ENCODE measurements at places on chromosomes 16 and 17. TPM values are rescaled to one million over a fixed set of nuclear protein-coding genes. Genes with fewer than 3 reads are reported as not detected.
A peak's percentile ranks its signal among the peaks of the same experiment; 100 is the strongest.

DNA sequence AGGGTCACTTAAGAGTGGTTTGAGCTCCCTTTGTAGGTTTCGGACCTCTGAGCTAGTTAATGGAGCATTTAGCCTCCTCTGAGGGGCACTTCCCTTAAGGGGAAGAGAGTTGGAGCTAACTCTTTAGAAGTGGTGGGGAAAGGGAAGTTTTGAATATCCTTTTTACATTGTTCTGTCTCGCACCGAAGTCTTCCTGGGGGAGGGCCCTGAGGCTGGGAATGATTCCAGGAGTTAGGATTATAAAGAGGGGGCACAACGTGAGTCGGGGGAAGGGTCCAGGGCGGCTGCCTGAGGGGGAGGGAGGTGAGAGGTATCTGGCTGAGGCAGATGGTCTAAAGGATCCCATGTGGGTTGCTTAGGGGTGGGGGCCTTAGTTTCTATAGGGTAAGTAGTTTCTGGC lies 32.3 kb downstream of the SEC14L1 start:
- peaks cover 5% of the 10 kb centered on the region for H3K4me1 ChIP-seq
- peaks cover 2% of the 10 kb centered on the region for H3K36me3 ChIP-seq
- H3K27me3 ChIP-seq: no peaks in the 10 kb centered on the region
- DNase-seq: no peak
- peak overlapping the region; percentile 36 for H3K27ac ChIP-seq

Gene PDILT
- total RNA-seq: not detected

Gene NPIPA1
- 146 TPM for total RNA-seq

DNA sequence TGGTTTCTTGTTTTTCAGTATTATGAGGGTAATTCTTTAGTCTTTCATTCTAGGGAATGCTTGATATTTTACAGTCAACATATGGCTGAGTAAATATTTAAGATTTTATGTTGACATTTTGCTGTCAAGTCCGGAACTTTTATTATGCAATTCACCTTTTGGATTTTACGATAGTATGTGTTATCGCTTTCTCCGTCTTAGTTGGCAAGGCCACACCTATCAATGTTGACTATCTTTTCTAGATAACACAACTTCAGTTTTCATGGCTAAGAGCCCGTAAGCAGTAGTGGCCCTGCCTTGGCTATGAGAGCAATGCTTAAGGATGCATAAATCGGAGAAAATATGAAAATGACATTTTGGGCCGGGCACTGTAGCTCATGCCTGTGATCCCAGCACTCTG lies 39.5 kb upstream of the CDH13 start:
- no peak overlapping the region for H3K27ac ChIP-seq
- H3K36me3 ChIP-seq: no peaks in the 10 kb centered on the region
- no peak overlapping the region for H3K4me3 ChIP-seq
- no peak for DNase-seq

GRCh38 chr16:73051226-73051625 lies 3.3 kb upstream of the ZFHX3 start:
- no peak overlapping the region for H3K4me3 ChIP-seq
- H3K27ac ChIP-seq: peak overlapping the region; percentile 87

DNA sequence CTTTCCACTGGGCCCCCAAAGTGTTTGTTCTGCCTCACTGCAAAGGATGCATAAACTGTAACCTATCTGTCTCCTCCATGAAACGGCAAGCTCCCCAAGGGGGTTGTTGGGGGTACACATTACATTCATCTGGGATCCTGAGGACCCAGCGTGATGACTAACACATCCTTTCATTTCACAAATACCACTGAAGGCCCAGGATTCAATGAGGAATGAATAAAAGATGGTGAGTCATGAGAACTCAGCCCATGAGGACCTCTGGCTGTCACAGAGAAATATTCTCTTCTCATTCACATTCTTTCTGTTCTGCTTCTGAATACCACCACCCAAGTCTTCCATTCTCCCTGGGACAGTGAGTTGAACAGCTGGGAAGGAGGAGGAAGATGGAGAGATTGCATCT lies 149.8 kb downstream of the RBFOX3 start:
- H3K27ac ChIP-seq: no peak overlapping the region
- no peak overlapping the region for H3K4me3 ChIP-seq
- no peaks in the 10 kb centered on the region for H3K27me3 ChIP-seq

GRCh38 chr16:8959921-8960787 lies 3.6 kb downstream of the USP7 start:
- DNase-seq: no peak
- H3K27ac ChIP-seq: no peak overlapping the region
- H3K27me3 ChIP-seq: no peaks in the 10 kb centered on the region

DNA sequence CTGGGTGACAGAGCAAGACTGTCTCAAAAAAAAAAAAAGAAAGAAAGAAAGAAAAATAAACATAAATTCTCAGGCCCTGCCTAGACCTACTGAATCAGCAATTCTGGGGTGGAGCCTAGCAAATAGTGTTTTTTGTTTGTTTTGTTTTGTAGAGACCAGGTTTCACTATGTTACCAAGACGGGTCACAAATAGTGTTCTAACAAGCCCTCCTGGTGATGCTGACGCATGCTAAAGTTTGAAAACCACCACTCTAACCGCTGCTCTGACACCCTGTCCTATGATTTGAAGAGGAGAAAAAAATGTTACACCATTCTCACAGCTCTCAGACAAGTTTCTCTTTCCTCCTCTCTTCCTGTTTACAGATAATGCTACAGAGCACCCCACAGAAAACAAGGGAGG lies 1.5 kb downstream of the MRPL10 start:
- H3K4me3 ChIP-seq: no peak overlapping the region
- DNase-seq: no peak
- H3K36me3 ChIP-seq: peaks cover 33% of the 10 kb centered on the region
- H3K27ac ChIP-seq: no peak overlapping the region
- H3K4me1 ChIP-seq: peaks cover 16% of the 10 kb centered on the region

Gene RNFT1
- 28.8 TPM for total RNA-seq

DNA sequence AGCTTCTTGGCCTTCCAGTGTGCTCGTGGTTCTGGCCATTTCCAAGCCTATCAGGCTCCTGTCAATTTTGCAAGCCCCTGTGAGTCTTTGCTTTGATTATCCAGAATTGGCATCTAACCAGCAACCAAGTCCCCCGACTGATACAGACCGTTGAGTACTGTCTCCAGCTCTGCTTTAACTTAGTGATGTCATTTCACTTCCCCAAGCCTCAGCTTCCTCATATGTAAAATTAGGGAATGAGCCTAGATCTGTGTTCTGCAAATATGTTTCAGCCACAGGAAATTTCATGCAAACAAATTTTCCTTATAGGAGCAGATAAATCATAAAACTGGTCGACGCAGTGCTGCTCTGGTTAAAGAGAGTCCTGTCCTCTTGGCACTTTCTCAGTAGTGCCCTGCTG lies 60.1 kb upstream of the WSB1 start:
- H3K36me3 ChIP-seq: no peaks in the 10 kb centered on the region
- no peak overlapping the region for H3K4me3 ChIP-seq
- H3K27ac ChIP-seq: no peak overlapping the region
- H3K27me3 ChIP-seq: no peaks in the 10 kb centered on the region

DNA sequence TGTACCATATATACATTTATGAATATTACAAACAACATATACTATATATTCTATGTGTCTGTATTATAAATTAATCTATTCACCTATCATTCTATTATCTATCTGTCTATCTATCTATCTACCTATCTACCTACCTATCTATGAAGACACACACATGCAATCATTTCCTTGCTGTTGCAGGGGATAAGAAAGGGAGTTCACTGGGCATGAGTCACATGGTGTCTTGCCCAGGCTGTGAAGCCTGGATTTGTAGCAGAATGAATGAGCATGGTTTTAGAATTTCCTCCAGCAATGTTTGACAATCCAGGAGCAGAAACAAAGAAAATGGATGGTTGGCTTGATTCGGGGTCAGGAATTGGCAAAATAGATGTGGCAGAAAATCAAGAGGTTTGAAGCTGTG lies 23.2 kb upstream of the FAM20A start:
- DNase-seq: no peak
- no peak overlapping the region for H3K4me3 ChIP-seq
- H3K4me1 ChIP-seq: no peaks in the 10 kb centered on the region
- no peak overlapping the region for H3K27ac ChIP-seq

DNA sequence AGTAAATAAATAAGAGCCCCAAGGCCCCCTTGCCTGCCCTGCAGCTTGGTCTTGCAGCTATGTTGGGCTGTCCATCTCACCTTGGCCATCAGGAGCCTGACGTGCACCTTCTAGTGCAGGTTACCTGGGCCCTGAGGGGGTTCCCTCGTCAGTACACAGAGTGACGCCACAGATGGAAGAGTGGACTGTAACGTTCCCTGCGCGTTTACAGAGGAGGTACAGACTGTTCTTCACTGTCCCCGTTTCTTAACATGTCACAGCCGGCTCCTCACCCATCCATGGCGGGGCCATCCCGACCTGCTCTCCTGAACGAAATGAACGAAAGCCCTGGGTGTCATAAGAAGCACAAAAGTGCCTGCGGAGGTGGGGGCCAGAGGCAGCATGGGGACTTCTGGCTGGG lies 15.9 kb upstream of the FASN start:
- peaks cover 48% of the 10 kb centered on the region for H3K36me3 ChIP-seq
- H3K4me3 ChIP-seq: no peak overlapping the region
- no peaks in the 10 kb centered on the region for H3K27me3 ChIP-seq
- no peak for DNase-seq

DNA sequence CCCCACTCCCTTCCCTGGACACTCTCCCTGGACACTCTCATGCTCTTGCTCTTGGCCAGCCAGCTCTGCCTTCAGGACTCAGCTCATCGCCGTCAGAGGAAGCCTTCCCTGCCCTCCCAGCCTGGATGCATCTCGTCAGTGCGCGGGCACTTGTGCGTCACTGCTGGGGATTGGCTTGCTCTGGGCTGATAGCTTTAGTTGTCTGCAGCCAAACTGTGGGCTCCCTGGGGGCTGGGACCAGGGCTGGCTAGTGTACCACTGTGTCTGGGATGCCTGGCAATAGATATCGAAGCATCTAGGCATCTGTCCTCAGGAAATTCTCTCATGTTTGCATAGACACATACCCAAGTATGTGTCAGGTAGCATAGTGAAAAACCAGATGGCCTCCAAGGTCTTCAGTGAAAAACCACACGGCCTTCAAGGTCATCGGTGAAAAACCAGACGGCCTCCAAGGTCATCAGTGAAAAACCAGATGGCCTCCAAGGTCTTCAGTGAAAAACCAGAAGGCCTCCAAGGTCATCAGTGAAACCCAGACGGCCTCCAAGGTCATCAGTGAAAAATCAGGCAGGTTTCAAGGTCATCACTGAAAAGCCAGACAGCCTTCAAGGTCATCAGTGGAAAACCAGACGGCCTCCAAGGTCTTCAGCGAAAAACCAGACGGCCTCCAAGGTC lies 72.0 kb downstream of the CMIP start:
- H3K4me1 ChIP-seq: peaks cover 62% of the 10 kb centered on the region
- no peak overlapping the region for H3K27ac ChIP-seq
- H3K27me3 ChIP-seq: no peaks in the 10 kb centered on the region
- no peak for DNase-seq
- peaks cover 12% of the 10 kb centered on the region for H3K36me3 ChIP-seq

GRCh38 chr16:67406111-67406971 lies 9.9 kb downstream of the ZDHHC1 start:
- peak; percentile 66 for DNase-seq
- H3K4me1 ChIP-seq: peaks cover 34% of the 10 kb centered on the region
- H3K27me3 ChIP-seq: no peaks in the 10 kb centered on the region
- H3K27ac ChIP-seq: peak overlapping the region; percentile 79
- peaks cover 20% of the 10 kb centered on the region for H3K36me3 ChIP-seq

Gene KRT25
- not detected for total RNA-seq
